Substantia nigra (tissue), 51 donors: ENCODE measurements at places on chromosomes 5 and 9.

DNA sequence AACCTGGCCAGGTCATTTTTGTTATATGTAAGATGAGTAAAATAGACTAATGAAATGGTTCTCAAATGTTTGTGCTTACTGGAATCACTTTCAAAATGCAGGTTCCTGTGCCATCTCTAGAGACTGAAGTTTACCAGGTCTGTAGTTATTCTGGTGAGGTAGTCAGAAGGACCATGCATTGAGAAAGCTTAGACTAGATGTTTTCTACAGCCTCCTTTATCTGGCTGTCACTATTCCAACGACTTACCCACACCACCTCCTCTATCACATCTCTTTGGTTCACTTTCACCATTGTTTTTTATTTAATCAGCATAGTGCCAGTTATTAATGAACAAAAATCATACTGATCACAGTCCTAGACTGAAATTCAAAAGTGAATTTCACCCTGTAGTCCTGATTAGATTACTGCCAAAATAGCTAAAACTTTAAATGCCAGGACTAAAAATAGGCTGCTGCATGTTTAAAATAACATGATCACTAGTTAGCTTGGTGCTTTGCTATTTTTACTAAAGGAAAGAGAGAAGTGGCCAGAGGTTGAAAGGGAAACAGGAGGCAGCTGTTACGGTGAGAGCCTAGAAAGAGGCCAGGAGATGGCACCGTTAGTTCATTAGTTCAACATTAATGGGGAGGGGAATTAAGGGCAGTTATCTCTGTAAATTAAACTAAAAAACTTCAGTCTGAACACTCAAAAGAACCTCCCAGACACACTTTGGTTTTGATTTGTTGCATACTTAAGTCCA lies 13.9 kb upstream of the FNIP1 start:
- DNase-seq = no peak

DNA sequence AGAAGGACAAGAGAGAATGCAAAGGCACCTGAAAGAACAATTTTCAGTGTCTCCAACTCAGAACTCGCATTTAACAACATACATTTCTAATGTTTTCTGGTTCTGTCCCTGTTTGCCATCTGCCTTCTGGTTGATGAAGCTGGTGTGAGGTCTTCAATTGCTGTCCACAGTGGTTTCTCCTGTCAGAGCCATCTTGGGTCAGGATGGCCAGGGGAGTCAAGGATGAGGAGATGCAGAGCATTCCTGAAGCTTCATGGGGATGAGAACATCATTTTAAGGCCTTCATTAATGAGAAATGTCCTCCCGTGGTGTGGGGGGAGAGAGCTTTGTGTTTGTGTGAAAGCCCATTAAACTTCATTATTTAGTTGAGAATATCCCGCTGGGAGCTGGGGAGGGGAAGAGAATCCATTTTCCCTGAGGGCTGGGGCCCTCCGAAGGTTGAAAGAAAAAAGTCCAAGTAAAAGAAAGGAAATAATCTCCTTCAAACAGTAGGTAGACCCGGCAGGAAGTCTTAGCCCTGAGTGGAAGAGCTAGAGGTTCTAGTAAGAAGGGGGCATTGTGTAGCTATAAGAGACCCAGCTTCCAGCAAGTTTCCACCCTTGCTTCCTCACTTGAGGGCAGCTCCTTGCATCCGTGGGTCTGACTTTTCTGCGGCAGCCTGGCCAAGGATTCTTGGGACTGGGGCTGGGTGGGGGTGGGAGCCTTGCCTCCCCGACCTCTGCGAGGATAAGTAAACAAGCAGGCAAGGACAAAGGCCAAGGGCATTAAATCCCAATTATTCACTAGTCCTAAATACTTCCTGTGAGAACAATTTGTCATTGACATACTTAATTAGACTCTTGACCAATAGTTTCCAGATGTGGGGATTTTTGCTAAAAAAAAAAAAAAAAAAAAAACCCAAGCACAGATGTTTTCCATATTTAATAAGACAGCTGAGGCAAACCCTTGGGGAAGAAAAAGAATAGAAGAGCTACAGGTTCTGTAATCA lies 119.2 kb downstream of the MSX2 start:
- no peak for DNase-seq

GRCh38 chr5:123107343-123108244 lies 18.6 kb downstream of the PRDM6 start:
- no peak for DNase-seq

DNA sequence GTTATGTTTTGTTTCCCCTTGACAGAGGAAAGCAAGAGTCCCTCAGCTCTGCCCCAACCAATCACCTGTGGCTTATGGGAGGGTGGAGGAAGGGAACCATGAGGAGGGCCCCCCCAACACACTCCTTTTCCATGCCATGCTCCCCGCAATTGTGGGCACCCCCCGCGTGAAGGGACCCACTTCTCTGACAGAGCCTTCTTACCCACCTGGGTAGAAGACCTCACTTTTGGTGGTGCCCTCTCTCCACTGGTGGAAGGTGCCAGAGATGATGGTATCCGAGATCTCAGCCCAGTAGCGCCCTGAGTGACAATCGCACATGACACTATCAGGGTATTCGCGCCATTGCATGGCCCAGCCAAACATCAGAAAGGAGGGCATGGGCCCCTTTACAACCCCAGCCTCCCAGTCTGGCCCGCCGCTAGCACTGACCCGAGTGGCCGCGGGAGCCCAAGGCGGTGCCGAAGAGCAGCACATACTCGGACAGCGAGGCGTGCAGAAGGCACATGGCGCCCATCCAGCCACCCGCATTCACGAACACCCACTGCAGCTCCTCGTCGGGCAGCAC lies 714 bp downstream of the SIGMAR1 start:
- no peak for DNase-seq

DNA sequence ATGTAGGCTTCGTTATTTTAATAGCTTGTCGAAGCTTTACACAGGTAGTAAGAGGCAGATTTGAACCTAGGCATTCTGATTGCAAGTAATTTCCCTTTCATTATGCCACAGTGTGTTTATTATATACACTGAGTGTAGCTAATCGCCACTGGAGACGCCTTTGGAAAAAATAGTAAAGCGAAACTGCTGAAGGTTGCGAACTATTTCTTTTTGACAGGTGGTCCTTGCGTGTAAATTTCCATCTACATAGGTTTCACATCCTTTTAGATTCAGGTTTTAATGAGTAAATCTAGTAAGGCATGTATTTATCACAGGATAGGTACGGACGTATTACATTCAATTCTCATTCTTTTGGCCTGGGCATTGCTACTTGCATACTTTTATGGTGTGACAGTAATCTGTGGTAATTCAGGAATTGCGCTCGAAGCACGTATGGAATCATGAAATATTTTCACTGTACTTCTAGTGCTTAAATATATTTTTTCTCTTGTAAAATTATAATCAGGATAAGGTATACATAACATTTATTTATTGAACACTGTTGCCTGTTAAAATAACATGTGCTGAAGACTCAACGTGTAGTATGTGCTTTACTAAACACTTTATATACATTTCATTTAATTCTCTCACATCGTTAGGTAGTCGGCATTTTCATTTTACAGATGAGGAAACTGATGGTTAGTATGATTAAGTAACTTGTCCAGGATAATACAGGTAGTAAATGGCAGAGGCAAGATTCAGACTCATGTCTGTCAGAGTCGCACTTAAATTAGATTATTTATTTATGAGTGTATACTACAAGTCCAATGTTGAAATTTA lies 1.8 kb downstream of the MARCHF6 start:
- no peak for DNase-seq

GRCh38 chr5:8923526-8923925 lies 622.3 kb downstream of the SEMA5A start:
- no peak for DNase-seq

DNA sequence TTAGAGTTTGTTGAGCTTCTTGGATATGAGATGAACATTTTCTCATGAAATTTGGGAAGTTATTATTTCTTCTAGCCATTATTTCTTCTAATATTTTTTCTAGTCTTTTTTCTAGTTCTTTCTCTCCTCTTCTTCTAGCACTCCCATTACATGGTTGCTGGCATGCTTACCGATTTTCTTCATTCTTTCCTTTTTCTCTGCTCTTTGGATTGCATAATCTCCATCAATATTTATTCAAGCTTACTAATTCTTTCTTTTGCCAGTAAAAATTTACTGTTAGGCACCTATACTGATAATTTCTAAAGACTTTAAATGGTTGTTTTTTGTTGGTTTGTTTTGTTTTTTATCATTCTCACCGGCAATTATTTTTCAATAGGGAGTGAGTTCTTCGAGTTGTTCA lies 114.8 kb upstream of the RASEF start:
- no peak for DNase-seq

- no peak for DNase-seq
Observed at GRCh38 chr9:134058716-134059115, 9.1 kb downstream of the BRD3 start.

DNA sequence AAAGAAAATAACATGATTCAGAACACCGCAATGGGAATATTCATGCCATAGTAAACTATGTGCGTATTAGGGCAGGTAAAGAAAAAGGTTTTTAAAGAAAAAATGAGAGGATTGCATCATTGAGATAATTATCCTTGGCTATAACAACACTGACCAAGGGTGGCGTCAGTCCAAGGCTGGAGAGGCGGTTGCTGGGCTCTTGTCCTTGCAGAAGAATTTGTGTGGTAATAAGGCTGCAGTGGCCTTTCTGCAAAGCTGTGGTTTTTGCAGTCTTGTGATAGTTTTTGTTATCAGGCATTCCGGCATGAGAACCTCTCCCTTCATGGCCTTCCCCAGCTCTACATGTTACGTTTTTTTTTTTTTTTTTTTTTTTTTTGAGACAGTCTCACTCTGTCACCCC lies 14.0 kb downstream of the BOD1 start:
- DNase-seq = no peak

- DNase-seq = no peak
Observed at GRCh38 chr5:88678770-88679381, 204.1 kb downstream of the MEF2C start.

GRCh38 chr9:136787690-136788400 lies 3.3 kb upstream of the TMEM141 start:
- DNase-seq = peak; percentile 63

GRCh38 chr5:30878296-30878695 lies 315.2 kb upstream of the CDH6 start:
- DNase-seq = no peak

- DNase-seq = no peak
Observed at GRCh38 chr5:169719360-169720314, 82.6 kb downstream of the DOCK2 start.

DNA sequence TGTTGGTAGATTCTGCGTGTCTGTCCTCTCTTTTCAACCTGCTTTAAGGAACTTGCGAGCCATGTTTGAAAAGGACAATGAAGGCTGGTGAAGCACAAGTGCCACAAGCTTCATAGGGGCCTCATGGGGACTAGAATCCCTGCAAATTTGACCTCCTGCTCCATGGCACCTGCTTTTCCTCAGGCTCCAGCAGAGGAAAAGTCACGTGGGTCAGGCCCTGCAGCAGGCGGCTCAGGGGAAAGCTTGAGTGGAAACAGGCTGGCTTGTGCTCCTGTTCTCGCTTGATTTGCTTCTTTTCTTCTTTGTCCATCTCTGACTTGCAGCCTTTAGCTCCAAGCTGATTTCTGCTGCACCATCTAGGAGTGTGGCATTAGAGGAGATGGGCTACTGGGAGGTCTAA lies 187.6 kb upstream of the MAST4 start:
- DNase-seq = no peak

GRCh38 chr9:94909965-94910730 lies 183.6 kb downstream of the AOPEP start:
- DNase-seq = no peak

- DNase-seq = peak; percentile 45
Observed at GRCh38 chr9:91681461-91682305, 258.1 kb upstream of the NFIL3 start.

- DNase-seq = no peak
Observed at GRCh38 chr9:36781533-36781932, 208.8 kb downstream of the MELK start.

GRCh38 chr5:97528941-97529340 lies 345.9 kb upstream of the RIOK2 start:
- no peak for DNase-seq

DNA sequence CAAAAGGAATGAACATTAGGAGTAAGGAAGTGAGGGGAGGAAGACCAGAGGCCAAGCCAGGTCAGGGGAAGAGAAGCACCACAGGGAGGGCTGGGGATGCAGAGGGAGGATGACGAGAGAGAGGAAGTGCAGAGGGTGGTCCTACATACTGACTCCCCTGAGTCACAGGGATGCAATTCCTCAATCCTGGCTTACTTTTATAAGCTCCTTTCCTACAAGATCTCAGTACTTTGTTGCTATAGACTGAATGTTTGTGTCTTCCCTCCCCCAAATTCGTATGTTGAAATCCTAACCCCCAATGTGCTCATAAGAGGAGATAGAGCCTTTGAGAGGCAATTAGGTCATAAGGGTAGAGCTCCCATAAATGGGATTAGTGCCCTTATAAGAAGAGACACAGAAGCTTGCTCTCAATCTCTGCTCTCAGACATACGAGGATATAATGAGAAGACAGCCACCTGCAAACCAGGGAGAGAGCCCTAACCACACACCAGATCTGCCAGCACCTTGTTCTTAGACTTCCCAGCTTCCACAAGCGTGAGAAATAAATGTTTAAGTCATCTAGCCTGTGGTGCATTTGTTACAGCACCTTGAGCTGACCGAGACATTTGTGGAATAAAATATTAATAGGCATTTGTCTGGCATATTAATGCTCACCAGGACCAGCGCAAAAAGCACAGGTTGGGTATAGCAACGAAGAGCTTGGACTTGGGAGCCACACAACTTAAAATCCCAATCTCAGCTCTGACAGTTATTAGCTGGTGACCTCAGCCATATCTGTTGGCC lies 33.4 kb downstream of the GCNT4 start:
- DNase-seq = no peak

DNA sequence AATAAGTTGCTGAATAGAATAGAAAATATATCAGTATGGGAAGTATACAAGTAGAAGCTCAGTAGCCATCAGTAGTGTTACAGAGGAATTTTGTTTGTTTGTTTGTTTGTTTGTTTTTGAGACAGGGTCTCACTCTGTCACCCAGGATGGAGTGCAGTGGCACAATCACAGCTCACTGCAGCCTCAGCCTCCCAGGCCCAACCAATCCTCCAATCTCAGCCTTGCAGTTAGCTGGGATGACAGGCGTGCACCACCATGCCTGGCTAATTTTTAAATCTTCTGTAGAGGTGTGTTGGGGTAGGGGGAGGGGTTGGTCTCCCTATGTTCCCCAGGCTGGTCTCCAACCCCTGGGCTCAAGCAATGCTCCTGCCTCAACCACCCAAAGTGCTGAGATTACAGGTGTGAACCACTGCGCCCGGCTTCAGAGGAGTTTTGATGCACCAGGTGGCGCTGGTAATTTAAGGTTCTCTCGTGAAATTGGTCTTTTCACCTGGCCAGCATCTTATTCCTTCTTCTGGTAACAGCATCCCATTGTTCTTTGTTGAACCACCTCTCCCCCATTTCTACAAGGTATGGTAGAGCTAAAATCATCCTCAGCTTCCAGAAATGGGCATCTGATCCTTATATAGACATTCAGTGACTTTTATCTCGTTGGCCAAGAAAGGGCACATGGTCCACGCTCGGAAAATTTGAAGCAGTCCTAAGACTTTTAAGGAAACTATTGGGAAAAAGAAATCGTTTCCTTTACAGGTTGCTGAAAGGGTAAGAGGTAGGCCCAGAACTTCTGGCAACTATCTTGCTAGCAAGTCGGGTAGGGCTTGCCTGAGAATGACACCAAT lies 157.1 kb downstream of the ARRDC3 start:
- DNase-seq = no peak

- no peak for DNase-seq
Observed at GRCh38 chr5:62603934-62604333, 25.3 kb downstream of the LRRC70 start.

GRCh38 chr9:70488098-70488792 lies 73.8 kb upstream of the KLF9 start:
- no peak for DNase-seq

- DNase-seq = no peak
Observed at GRCh38 chr9:105296877-105297287, 52.4 kb downstream of the SLC44A1 start.

- DNase-seq = peak; percentile 23
Observed at GRCh38 chr5:6755519-6755918, 42.3 kb downstream of the TENT4A start.
